ENCODE measurements at places on chromosomes 2 and 18.

GRCh38 chr2:17638196-17638743 is 97.8 kb downstream of the VSNL1 start:
- DNase-seq, result no peak

- no peak for DNase-seq
Observed at GRCh38 chr2:145692971-145693478, 1173.1 kb upstream of the ZEB2 start.

DNA sequence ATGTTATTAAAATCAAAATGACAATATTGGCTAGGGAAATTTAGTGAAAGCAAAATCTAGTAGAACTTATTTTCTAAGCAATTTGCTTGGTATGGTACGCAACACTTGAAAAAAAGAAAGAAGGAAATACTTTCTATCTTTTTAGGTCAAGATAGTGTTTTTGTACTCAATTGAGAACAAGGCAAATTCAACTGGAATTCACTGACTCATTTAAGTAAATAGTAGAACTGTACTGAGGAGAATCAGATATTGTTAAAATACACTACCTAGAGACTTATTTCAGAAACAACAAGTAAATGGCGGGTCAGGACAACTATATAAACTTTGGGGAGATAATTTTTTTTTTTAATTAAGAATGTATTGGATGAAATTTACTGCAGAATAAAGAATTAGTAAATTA is 18.9 kb downstream of the ZRANB3 start:
- no peak for DNase-seq

GRCh38 chr18:79515331-79515730 is 119.6 kb downstream of the NFATC1 start:
- DNase-seq, result no peak

DNA sequence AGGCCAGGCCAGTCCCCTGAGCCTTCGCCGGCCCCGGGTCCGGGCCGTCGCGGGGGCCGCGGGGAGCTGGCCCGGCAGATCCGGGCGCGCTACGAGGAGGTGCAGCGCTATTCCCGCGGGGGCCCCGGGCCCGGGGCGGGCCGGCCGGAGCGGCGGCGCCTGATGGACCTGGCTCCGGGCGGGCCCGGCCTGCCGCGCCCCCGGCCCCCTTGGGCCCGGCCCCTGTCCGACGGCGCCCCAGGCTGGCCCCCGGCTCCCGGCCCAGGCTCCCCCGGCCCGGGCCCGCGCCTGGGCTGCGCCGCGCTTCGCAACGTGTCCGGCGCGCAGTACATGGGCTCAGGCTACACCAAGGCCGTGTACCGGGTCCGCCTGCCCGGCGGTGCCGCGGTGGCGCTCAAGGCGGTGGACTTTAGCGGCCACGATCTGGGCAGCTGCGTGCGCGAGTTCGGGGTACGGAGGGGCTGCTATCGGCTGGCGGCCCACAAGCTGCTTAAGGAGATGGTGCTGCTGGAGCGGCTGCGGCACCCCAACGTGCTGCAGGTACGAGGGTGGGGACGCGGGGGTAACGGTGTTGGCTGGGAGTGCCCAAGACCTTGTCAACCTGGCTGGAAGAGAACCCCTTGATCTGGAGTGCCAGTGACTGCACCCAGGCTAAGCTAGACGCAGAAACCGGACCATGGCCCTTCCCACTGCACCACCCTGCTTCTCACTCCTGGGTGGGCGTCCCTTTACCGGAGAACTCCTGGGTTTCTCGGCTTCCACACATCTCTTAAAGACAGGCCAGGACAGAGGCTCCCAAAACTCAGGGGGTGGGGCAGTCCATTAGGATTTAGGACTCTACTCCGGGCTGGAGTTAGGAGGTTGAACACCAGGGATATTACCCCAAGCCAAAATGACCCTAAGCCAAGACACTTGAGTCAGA is 739 bp downstream of the PKDCC start:
- no peak for DNase-seq

GRCh38 chr18:57544936-57545660 is 41.4 kb downstream of the FECH start:
- DNase-seq, result no peak

DNA sequence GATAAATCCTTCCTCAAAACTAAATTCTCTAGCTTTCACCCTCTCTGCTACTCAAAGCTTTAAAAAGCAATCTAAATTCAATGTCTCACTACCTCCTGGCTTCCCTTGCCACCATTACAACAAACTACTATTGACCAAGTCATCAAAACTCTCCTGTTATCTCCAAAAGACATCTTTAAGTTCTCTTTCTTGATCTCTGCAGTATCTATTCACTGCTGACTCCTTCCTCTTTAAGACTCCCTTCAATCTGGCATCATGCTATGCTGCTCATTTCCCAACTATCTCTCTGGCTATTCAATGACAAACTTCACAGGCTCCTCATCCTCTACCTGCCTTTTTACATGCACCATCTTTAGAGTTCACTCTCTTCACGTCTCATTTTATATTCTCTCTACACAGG is 5.9 kb downstream of the PPP3R1 start:
- DNase-seq, result no peak

DNA sequence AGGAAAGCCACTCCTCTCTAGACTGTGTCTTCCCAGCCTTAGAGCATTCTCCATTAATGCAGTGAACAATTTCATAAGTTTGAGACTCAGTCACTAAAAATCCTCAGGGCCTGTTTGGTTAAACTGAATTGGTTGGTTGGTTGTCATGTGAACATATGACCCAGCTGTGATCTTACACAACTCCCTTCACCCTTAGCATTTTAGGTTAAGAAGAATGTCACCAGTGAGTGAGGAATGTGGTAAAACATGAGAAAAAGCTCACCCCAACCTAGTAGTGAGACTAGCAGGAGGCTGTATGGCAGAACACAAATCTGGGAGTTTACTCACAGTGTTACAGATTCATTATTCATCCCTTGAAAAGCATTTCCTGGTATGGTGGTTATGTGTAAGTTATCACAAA is 32.4 kb downstream of the LHCGR start:
- DNase-seq, result no peak

DNA sequence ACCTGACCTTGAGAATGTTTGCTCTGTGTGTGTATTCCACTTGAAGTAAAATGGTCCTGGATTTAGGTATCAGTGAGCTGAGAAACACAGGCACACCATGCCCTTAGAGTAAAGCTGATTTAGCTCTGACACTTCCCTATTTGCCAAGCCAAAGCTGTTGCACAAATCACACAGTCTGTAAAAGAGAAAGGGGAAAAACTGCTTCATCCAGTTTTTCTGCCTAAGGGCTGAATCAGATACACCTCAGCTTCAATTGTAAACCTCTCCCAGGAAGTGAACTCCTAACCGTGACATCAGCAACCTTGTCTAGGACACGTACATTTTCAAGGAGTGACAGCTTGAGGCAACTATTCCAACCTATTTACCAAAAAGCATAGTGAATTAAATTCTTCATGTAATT is 150.4 kb downstream of the NR4A2 start:
- no peak for DNase-seq
